ENCODE measurements at places on chromosomes 13 and 19. TPM values are rescaled to one million over a fixed set of nuclear protein-coding genes. Genes with fewer than 3 reads are reported as not detected.

Gene KLC3
- total RNA-seq: 0.37 TPM

DNA sequence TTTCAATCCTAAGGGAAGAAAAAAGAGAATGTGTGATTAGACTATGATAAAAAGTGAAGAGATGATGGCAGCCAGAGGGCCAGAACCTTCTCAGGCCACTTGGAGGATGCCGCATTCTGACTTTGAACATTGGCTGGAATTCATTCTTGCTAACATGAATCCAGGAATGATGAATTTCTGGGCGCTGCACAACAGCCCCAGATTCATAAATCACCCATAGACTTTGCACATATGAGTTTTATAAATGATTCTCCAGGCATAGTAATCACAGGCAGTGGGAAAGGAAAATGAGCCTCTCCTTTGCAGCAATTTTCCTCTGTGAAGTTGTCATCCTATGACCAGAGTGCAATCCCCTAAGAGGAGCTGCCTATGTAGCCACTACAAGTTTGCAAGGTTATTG, 555.4 kb downstream of the KCTD12 start:
- H3K27me3 ChIP-seq: no peaks in the 10 kb centered on the region
- no peak overlapping the region for H3K4me3 ChIP-seq
- H3K27ac ChIP-seq: no peak overlapping the region
- no peaks in the 10 kb centered on the region for H3K4me1 ChIP-seq

Gene ZNF709
- not detected for total RNA-seq

DNA sequence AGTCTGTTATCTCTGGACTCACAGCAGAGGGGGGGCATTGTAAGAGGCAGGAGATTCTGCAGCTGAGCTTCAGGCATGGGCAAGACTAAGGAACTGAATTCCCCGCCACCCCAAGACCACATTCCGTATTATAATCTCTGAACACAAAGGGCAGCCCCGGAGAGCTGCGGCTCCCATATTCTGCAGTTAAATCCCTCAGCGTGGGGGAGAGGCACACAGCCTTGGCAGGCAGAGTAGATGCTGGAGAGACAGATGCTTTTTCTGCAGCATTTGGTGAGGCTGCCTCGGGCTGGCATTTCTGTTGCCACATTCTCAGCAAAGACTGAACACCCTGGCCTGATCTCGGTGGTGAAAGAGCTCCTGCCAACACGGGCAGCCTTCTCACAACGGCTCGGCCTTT, 12.9 kb downstream of the CHAF1A start:
- DNase-seq: no peak
- peaks cover 88% of the 10 kb centered on the region for H3K36me3 ChIP-seq
- no peak overlapping the region for H3K27ac ChIP-seq
- H3K4me3 ChIP-seq: no peak overlapping the region
- no peaks in the 10 kb centered on the region for H3K27me3 ChIP-seq

DNA sequence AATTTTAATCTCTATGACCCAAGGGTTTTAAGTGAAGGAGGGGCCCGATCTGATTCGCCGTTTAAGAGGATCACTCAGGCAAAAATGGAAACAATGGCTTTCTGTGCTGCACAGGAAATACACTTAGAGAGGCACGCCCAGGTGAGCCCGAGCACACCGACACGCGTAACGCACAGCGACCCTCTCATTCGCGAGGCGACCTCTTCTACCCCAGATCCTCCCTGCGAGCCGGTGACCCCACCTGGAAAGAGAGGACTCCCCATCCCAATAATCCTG, 216 bp downstream of the SH2D3A start:
- peaks cover 19% of the 10 kb centered on the region for H3K27me3 ChIP-seq
- H3K36me3 ChIP-seq: no peaks in the 10 kb centered on the region
- H3K4me1 ChIP-seq: peaks cover 12% of the 10 kb centered on the region
- no peak overlapping the region for H3K4me3 ChIP-seq
- DNase-seq: no peak
- no peak overlapping the region for H3K27ac ChIP-seq

GRCh38 chr19:31461814-31462539, 112.7 kb upstream of the TSHZ3 start:
- H3K36me3 ChIP-seq: no peaks in the 10 kb centered on the region
- H3K27me3 ChIP-seq: no peaks in the 10 kb centered on the region
- no peaks in the 10 kb centered on the region for H3K4me1 ChIP-seq

- no peaks in the 10 kb centered on the region for H3K4me1 ChIP-seq
- H3K36me3 ChIP-seq: peaks cover 91% of the 10 kb centered on the region
Observed at GRCh38 chr19:10688545-10689280, 12.5 kb upstream of the QTRT1 start.

- peaks cover 12% of the 10 kb centered on the region for H3K4me1 ChIP-seq
- H3K36me3 ChIP-seq: no peaks in the 10 kb centered on the region
- H3K27me3 ChIP-seq: peaks cover 23% of the 10 kb centered on the region
- no peak overlapping the region for H3K4me3 ChIP-seq
- H3K27ac ChIP-seq: no peak overlapping the region
Observed at GRCh38 chr13:26561651-26562511, 4.4 kb downstream of the WASF3 start.

Gene ZNF154
- total RNA-seq: 0.92 TPM

GRCh38 chr13:36870050-36870692, 49.9 kb downstream of the SMAD9 start:
- H3K4me1 ChIP-seq: no peaks in the 10 kb centered on the region
- no peak overlapping the region for H3K4me3 ChIP-seq
- H3K27ac ChIP-seq: no peak overlapping the region
- no peak for DNase-seq
- H3K36me3 ChIP-seq: peaks cover 80% of the 10 kb centered on the region

Data from SJSA1 (cell line).